Osteocyte (in vitro differentiated cells): ENCODE measurements at places on chromosomes 2 and 18. TPM values are rescaled to one million over a fixed set of nuclear protein-coding genes. Genes with fewer than 3 reads are reported as not detected.

- DNase-seq, result no peak
These were observed 73.2 kb upstream of the NETO1 start for GRCh38 chr18:72940986-72941385.

DNA sequence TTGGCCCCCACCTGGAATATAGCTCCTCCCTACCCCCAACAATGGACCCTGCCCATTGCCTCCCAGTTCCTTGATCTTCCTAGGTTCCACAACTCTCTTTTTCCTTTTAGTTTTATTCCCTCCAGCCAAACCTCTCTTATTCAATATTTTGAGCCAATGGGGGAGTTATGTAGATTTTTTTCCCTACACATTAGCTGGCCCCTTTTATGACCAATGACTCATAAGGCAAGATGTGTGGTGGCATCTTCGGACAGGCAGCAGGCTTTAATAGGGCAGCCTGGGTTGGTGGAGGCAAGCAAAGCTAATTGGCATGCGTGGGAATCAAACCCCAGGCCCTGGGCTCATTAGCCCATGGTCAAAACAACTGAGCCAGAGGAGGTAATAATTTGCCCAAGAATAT is 9.2 kb downstream of the GRP start:
- no peak for DNase-seq

DNA sequence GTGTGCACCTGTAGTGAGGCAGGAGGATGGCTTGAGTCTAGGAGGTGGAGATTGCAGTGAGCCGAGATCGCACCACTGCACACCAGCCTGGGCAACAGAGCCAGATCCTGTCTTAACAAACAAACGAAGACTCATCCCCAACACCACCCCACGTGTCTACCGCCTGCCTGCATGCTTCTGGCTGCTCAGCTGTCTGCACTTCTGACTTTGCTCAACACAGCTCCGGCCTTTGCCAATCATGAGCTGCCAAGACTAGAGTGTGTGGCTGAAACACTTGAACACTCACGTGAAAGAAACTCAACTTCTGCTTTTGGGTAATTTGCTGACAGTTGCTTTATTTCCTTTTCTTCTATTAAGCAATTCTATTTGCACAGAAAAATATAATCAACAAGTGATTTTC is 32.1 kb upstream of the SP3 start:
- DNase-seq, result no peak

- no peak for DNase-seq
These were observed 307.3 kb upstream of the FBXO11 start for GRCh38 chr2:48213646-48214045.

DNA sequence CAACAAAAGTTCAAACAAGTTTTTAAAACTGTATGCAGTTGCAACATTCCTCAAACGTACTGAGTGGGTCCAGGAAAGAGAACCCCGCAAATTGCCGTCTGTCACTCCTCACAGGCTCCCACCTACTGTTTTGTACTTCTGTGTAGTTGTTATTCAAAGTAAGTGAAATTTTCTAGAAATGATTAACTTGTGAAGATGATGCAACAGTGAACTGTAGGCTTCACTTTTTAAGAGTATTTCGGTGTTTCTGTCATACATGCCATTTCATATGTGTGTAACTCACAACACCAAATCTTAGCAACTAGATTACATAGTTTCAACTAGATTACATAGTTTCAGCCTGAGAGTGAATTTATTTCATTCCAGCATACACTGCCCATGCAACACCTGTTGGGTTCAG is 226.0 kb upstream of the TANK start:
- DNase-seq, result no peak

DNA sequence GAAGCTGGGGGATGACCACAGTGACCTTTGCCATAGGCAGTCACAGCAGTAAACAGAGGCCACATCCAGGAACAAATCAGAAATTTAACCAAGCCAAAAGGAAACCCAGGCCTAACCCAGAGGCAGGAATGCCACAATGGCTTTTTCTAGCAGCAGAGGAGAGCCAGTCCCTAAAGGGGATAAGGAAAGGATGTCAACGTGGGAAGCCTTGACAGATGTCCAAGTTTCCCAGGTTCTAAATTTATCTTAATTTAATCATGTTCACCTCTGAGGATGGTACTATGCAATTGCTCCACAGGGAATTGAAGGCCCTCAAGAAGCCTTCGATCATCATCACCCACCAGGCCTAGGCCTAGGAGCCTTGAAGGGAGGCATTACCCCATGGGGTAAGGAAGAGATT is 374.7 kb downstream of the TNS1 start:
- DNase-seq, result no peak

DNA sequence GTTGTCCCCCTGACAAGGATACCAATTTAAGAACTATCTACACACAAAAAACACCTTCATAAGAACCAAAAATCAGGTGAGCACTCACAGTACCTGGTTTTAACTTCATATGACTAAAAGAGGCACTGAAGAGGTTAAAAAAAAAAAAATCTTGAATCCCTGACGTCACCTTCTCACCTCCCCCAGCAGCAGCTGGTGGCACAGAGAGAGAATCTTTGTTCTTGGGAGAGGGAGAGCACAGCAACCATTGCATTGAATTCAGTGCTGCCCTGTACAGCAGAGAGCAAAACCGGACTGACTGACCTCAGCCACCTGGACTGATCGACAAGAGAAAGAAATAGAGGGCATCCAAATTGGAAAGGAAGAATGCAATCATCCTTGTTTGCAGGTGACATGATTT is 566.0 kb downstream of the TMX3 start:
- no peak for DNase-seq

- no peak for DNase-seq
These were observed 119.3 kb upstream of the NDUFV2 start for GRCh38 chr18:8983195-8983594.

Gene ATOH8
- total RNA-seq, result 5.9 and 7.1 TPM in 2 replicates
